ENCODE measurements at places on chromosomes 6 and 20.

GRCh38 chr6:14108571-14109410 lies 8.8 kb upstream of the CD83 start:
- peak; percentile 52 for DNase-seq

GRCh38 chr6:161526794-161527193 lies 252.9 kb upstream of the AGPAT4 start:
- no peak for DNase-seq

GRCh38 chr6:132818404-132819359 lies 4.3 kb downstream of the RPS12 start:
- no peak for DNase-seq

GRCh38 chr6:21740376-21741124 lies 147.0 kb downstream of the SOX4 start:
- DNase-seq, result no peak

DNA sequence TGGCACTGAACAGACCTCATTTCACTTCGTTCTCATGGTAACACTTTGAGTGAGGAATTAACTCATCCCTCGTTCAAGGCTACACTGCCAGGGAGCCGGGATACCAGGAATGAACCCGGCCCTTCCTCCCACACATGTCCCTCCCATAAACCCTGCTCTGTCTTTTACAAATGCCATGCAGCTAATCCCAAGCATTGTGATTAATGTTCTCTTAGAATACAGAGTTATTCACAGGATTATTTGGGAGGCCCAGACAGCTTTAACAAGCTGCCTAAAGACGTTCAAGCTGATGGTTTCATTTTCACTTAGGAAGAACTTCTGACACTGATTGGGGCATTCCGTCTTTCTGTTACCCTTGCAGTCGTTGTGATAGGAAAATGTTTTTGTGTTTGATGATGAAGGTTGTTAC lies 42.5 kb upstream of the CD83 start:
- peak; percentile 29 for DNase-seq

- DNase-seq, result no peak
Observed at GRCh38 chr20:11195899-11196558, 522.2 kb upstream of the JAG1 start.
